ENCODE measurements at places on chromosomes 4 and X.

- no peak for DNase-seq
These were observed 464.6 kb downstream of the PCDH18 start for GRCh38 chr4:137067735-137068134.

DNA sequence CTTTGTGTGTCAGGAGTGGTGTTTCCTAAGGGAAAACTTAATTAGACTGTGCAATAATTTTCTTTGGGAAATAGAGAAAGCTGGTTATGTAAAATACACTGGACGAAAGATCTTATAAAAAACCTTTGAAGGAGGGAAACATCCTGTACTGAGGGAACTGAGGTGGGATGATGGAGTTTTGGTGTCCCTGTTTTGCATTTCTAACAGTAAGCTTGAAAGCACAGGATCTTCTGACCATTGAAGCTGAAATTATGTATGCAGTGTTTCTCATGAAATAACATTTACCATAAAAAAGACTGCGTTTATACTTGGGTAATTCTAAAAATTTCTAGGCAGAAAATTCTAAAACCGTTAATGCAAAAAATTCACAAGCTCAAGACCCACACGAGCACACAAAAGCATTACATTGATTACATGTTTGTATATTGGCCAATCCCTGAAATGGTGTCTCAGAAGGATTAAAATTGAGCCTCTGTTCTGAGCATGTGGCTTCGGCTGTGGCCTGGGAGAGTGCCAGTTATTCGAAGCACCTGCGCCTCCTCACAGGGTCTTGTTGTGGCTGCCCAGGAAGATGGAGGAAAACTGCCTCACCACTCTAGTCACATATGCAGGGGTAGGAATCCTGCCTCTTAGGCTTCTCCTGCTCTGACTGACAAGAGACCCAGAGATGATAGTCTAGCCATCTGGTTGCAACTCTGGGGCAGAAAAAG is 49.5 kb downstream of the JADE3 start:
- no peak for DNase-seq

DNA sequence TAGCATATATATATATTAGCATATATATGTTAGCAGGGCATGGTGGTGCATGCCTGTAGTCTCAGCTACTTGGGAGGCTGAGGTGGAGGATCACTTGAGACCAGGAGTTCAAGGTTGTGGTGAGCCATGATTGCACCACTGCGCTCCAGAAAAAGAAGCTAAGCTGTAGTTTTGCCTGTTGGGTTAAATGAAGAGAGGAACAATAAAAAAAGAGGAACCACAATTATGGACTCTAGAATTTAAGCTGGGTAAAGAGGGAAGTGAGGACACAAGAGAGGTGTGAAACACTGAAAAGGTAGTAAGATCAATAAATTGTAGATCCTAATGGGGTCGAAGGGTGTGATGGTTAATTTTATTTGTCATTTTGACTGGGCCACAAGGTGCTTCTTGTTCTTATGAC is 40.5 kb upstream of the HSD17B10 start:
- no peak for DNase-seq

- DNase-seq, result no peak
These were observed 66.0 kb downstream of the CBLL2 start for GRCh38 chrX:22338740-22339139.

- no peak for DNase-seq
These were observed 71.1 kb downstream of the MAGEB10 start for GRCh38 chrX:27878862-27879261.

GRCh38 chr4:82968972-82969371 is 41.7 kb downstream of the LIN54 start:
- no peak for DNase-seq

DNA sequence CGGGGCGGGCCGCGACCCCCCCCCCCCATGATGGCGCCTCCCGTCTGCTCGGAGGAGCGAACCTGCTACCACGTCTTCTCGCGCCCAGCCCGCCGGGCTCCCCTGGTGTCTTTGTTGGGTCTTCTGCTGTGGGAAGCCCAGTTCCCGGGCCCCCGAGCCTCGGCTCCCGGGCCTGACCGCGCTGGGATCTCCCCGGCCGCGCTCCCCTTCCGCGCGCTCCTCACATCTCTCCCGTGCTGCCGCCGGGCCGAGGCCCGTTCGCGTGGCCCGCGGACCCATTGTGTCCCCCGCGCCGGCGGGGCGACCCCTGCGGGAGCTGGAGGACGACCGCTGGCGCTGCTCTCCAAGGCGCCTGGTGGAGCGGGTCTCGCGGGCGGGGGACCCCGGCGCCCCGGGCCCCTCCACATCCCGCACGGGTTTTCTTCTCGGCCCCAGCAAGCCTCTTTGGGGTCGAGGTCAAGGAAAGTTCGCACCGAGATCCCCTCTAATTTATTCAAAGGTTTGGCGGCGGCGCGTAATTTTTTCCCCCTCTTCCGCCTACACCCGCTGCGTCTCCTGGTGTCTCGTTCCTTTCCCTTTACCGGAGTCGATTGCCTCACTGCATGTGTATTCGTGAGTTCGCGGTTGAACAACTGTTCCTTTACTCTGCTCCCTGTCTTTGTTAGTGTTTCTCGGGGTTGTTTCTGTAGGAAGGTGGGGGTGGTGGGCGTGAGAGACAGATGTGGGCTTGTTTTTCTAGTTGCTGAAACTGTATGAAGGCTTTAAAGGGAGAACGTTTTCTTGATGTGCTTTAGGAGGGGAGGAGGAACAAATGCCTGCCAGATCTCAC is 770 bp downstream of the SMAD1 start:
- DNase-seq, result peak; percentile 63

DNA sequence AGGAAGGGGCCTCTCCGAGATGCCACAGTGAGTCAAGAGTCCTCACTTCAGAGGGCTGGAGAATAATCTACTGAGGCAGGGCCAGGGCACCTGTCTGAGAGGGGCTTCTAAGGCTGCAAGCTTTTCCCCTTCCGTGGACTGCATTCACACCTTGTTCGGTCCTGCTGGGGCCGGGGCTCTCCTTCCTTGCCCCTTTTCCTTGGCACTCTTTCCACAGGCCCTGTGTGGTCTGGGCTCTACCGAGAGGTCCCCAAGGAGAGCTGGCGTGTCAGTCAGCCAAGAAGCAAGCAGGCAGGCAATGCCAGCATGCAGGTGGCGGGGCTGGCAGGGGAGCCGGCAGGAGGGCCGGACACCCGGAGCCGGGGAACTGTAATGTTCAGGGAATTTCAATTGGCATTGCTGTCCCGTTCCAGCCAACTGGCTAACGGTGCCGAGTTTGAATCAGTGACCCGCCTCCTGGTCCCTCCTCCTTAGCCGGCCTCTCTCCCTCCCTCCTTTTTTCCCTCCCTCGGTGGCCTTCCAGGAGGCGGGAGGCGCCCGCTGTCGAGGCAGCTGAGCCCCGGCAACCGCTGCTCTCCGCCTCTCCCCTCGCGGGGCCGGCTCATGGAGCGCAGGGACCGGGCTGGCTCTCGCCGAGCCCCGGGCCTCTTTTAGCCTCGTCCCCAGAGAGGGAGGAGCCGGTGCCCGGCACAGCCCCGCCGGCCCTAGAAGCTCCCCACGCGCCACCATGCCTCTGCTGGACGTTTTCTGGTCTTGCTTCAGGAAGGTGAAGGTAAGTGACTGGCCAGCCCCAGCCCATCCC is at the start of gene STARD8:
Gene STARD8, plus strand, starts transcription at position 511 of the 802 bp plus-strand sequence. Its CDS starts 217 bp downstream, at position 728.
- no peak for DNase-seq

DNA sequence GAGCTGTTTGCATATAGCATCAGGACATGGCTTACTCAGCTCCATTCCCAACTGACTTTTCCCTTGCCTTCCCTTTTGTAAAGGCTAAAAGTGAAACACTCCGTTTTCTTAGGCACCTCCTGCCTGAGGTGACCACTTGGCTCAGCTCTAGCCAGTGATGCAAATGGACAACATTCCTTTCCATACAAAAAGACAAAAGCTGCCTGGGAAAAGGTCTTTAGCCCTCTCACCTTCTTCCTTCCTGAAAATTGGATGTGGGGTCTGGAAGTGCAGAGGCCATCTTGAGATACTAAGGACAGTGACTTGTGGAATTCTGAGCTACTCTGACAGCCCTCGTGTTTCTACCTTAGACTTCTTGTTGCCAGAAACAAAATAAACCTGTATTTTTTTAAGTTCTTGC is 27.7 kb upstream of the SFRP2 start:
- DNase-seq, result no peak

GRCh38 chr4:87051121-87051713 is 116.4 kb downstream of the AFF1 start:
- DNase-seq, result no peak

GRCh38 chr4:109708435-109708834 is 5.2 kb upstream of the CASP6 start:
- no peak for DNase-seq

DNA sequence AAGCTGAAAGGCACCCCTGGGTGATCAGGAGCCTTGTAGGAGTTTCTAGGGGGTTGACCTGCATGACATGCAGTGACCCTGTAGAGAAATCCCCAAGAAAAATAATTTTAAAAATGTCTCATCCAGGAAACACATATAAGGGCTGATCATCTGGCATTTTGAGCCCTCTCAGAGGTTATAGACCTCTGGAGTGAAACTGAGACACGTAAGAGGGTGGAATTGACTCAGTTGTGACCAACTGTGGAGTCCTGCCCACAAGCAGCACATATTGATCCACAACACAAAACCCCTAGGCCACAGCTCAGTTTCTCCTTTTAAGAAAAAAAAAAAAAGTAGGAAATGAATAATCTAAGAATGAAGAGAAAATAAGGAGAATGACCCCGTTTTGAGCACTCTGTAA is 32.5 kb upstream of the MTMR8 start:
- no peak for DNase-seq

DNA sequence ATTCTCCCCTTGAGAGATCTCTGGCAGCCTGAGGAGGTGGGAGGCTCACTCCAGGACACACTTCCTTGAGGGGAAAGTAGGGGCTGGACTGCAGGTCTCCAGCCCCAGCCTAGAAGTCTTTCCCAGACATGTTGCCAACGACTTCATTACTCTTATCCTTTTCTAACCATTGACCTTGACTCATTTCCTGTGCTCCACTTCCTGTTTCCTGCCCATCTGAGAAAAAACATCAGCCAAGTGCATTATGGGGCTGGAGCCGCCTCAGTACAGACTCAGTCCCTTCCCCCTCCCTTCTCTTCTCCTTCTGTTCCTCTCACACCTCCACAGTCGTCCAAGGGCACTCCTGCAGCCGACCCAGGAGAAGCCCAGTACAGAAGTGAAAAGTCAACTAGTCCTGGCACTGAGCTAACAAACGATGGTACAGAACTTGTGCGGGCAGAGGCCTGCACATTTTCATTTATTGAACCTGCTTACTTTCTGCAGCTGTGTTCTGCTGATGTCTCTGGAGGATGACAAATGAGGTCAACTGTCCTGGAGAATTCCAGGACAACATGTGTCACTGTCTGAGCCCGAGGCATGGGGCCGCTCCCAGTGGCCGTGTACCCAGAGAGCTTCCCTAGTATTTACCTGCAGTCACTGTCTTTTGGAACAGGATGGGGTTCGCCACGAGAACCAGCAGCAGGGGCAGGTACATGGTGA is 20.1 kb downstream of the GPR143 start:
- no peak for DNase-seq

DNA sequence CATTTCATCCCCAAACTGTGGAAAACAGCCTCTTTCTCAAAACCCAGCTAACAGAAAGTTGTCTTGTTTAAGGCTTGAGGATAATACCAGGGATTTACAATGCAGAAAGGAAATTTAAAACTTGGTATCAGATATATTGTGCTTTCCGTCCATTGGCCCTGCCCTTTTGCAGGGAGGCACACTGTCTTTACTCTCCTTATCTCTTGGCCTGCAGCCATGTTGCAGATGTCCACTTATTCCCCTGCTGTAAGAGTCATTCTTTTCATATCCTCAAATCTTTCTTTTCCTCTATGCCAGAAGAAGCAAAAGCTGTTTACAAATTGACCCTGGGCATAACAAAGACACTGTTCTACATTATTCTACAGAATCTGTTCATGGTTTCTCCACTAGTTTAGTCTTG is 75.6 kb upstream of the DYNLT3 start:
- DNase-seq, result no peak

- no peak for DNase-seq
These were observed 237.1 kb upstream of the TLL1 start for GRCh38 chr4:165635951-165636350.

DNA sequence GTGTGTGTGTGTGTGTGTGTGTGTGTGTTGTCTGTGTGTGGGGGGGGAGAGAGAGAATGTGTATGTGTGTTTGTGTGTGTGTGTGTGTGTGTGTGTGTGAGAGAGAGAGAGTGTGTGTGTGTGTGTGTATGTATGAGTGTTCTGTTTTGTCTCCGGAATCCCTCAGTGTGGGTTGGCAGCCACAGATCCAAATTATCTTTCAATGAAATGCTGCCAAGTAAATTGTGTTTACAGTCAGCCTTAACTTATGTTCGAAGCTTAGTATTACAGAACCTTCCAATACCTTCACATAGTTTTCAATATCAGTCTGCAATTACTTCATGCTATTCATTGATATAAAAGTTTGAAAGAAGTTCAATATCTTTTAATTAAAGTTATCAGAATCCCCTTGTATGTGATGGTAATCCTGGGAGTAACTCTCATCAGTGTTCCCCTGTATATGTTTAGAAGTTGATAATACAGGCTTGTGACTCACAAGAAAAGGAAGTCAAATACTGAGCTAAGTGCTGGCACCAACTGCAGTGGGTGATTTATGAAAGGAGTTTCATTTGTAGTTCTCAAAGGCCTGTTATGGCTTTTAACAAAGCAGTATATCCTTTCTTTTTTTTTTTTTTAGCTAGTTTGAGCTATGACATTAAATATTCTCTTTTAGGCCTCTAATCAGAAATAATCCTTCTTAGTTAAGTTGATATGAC is 51.6 kb upstream of the HTR2C start:
- no peak for DNase-seq

- no peak for DNase-seq
These were observed 154.4 kb upstream of the KLF3 start for GRCh38 chr4:38509551-38509950.

DNA sequence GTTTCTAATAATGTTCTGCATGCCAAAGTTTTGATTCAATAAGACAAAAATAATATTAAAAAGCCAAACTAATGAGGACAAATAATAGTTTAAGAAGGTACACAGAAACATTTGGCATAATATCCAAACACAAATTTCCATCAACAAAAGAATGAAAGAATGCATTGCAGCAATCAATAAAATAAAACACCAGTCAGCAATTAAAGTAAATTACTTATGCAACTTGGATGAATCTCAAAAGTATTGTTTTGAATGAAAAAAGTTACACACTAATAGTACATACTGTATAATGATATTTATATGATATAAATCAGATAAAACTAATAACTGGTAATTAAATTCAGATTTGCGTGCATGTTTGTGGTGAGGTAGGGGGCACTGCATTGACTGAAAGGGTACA is 285.5 kb upstream of the PCDH10 start:
- DNase-seq, result no peak

Data from stimulated activated naive CD4-positive, alpha-beta T cell treated with Interleukin-2 at 50 U/mL for 16 hours (primary cell).